ENCODE measurements at places on chromosomes 6 and 20. TPM values are rescaled to one million over a fixed set of nuclear protein-coding genes. Genes with fewer than 3 reads are reported as not detected.

BEND3 gene
- 7.1 TPM for total RNA-seq

GRCh38 chr6:158023597-158023939, 41.9 kb downstream of the SYNJ2 start:
- no peak for DNase-seq

DNA sequence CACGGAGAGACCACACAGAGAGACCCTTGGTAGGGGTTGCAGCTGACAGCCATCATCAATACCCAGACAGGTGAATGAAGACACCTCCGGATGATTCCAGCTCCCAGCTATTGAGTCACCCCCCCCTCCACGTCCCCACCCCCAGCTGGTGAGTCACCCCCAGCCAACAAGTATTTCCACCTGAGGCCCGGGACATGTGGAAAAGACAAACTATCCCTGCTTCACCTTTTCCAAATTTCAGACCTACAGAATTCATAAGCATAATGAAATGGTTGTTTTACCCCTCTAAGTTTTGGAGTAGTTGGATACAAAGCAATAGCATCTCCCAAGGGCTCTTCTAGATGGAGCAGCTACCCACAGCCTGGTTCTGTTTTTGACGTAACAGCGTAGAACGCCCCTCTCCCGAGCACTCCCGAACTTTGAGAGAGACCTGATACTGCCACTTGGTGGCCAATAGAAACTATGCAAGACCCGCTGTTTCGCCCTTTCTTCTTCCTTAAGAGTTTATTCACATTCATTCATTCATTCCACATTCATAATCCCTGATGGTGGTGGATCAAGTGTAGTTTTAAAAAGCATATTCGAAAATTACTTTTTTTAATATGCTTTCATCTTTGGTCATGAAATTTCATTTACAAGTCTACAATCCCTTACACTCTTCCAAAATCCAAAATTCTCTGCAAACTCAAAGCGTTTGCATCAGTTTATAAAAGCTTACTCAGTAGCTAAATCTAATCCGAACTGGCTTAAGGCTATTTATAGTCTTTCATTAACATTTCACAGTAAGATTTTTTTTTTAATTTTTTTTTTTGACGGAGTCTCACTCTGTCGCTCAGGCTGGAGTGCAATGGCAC, 15.1 kb upstream of the PPP1R16B start:
- DNase-seq: peak; percentile 50

- no peak for DNase-seq
Measured at GRCh38 chr6:87183687-87184086, 28.3 kb downstream of the ZNF292 start.

LPA gene
- not detected for total RNA-seq

Measured in SJCRH30 (cell line).